Trophoblast cell (in vitro differentiated cells and primary cell): ENCODE measurements at places on chromosomes 12 and 14.

GRCh38 chr12:51953089-51953488, 1.6 kb downstream of the ACVR1B start:
- DNase-seq, result no peak

DNA sequence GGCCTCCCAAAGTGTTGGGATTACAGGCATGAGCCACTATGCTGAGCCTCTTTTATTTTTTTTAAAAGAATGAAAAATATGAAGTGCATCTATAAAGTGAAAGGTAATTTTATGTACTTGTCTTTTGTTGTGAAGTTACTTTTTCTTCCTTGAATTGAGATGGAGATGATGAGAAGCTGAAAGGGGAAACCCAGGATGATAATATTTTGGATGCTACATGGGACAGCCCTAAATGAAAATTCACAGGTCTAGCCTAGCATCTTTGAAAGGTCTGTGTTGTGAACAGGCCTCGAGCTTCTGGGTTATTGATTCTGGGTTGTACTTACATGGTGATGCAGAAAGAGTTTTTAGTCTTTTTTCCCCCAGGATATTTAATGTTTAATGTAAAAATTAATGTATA, 14.6 kb downstream of the DIP2B start:
- DNase-seq, result no peak

GRCh38 chr12:104799458-104799857, 158.6 kb downstream of the SLC41A2 start:
- DNase-seq, result no peak

DNA sequence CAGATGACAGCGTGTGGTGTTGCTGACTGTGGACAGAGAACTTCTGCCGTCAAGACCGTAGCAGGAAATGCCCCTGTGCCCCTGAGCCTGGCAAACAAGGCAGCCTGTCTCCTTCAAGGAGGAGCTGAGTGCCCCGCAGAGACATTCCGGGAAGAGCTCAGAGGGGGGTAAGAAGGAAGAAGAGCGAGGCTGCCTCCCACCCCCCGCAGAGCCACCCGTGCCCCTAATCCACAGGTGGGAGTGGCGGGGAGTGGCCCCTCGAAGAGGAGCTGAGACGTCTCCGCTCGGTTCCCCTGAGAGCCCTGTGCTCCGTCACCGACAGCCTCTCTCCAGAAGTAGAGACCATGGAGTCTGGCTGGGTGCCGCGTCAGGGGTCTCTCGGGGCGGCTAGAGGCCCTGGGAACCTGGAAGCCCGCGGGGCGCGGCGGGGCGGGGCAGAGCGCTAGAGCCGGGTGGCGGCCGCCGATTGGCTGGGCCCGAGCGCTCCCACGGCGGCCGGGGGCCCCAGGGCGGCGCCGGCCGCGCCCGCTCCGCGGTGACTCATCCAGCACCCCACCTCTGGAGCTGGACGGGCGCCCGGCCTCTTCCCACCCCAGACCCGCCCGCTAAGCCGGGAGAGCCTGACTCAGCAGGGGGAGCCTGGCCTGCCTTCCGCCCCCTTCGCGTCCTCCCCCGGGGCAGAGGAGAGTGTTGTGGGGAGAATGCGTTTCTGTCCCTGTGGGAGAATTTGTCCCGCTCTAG, 25.2 kb upstream of the KRT78 start:
- DNase-seq, result peak; percentile 54

DNA sequence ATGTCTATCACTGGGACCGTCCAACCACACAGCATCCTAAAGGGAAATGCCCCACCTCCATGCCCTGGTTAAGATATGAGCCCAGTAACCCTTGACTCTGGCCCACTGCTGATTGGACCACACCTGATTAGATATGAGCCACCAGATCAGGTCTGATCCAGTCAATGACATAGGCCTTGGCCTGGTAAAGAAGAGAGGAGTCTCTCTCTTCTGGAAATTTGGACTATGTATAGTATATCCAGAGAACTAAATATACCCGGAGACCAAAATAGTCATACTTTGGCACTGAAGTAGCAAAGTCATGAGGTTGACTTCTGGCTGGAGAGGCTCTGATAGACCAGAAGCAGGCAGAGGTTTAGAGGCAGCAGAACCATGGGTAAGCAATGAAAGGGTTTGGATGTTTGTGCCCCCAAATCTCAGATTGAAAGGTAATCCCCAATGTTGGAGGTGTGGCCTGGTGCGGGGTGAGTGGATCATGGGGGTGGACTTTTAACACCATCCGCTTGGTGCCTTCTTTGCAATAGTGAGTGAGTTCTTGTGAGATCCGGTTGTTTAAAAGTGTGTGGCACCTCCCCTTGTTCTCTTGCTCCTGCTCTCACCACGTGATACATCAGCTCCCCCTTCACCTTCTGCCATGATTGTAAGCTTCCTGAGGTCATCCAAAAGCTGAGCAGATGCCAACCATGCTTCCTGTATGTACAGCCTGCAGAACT, 68.4 kb downstream of the HSPB8 start:
- no peak for DNase-seq

DNA sequence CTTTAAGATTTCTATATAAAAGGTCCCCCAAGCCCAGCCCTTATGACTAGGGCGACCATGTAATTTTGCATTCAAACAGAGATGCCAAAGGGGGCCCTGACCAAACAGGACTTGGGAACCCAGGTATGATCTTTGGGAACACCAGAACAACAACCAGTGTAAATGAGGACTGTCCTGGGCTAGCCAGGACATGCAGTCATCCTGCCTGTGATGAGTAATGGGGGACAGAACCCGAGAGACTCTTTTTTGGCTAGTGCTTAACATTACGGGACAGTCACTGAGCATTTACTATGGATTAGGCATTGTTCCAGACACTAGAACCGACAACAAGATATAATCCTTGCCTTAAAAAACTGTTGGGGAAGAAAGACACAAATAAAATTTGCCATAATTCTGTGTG, 337.3 kb downstream of the CACNA1C start:
- no peak for DNase-seq

DNA sequence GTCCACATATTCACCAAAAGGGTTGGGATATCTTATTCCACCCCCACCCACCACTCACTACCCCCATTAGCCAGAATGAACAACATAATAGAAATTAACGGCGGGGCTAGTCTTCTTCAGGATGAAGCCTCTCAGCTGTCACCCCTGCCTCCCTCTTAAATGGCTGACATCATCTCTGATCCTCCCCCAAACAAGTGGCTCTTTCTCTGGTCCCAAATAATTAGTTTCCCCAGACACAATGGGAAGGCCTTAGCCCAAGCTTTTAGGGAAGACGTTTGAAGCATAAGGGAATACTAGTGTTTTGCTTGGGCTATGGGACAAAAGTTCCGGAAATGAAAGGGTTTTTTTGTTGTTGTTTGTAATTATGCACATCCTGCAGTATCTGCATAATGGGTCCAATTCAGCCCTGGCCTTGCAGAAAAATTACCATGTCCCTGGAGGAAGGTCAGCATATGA, 13.8 kb downstream of the STON2 start:
- DNase-seq, result no peak

DNA sequence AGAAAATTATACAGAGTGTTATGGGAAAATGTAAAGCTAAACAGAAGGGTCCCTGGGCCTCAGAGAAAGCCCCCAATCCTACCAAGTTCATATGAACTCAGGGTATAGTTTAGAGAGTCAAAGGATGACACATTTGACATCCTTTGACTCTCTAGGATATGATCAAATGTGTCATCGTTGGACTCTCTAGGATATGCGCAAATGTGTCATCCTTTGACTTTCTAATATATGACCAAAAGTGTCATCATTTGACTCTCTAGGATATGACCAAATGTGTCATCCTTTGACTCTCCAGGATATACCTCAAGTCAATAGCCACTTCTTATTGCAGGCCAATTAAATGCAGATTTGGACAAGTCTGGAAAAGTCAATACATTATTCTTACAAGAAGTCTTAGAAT, 204.8 kb upstream of the IGF1 start:
- DNase-seq, result no peak

GRCh38 chr12:56719056-56719455, 6.0 kb downstream of the NACA start:
- DNase-seq, result no peak

- DNase-seq, result no peak
Observed at GRCh38 chr12:132946246-132946820, 9.8 kb downstream of the ZNF605 start.

DNA sequence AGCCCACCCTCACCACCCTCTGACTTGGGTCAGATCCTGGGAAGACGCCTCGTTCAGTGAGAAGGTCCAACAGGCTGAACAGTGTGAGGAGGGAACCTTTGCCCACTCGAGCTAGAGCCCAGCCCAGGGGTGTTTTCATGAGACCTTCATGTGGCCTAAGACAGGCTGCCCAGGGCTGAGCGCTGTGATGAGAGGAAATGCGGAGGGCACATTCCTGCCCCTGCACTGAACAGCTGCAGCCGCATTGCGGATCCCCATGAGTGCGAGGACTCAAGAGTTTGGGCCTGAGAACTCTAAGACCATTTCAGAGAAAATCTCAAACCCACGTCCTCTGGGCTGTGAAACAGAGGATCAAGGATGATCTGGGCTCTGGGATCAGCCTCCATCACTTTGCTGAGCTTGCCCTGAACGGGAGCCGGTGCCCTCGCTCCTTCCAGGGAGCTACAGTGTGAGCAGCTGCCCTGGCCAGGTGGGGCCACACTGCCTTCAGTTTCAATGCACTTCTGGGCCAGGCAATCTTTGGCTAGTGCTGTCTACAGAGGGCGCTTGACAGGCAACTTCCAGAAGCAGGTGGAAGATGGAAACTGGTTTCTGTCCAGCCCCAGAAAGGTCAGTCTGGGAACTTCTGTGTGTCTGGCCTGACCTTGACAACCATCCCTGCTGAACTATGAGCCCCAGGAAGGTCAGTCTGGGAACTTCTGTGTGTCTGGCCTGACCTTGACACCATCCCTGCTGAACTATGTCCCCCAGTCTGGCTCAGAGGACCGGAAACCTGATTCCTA, 43.5 kb upstream of the P2RX7 start:
- DNase-seq, result no peak

- DNase-seq, result no peak
Observed at GRCh38 chr14:78316052-78316451, 145.9 kb downstream of the NRXN3 start.

- no peak for DNase-seq
Observed at GRCh38 chr12:9674226-9674590, 4.7 kb downstream of the CLEC2D start.

DNA sequence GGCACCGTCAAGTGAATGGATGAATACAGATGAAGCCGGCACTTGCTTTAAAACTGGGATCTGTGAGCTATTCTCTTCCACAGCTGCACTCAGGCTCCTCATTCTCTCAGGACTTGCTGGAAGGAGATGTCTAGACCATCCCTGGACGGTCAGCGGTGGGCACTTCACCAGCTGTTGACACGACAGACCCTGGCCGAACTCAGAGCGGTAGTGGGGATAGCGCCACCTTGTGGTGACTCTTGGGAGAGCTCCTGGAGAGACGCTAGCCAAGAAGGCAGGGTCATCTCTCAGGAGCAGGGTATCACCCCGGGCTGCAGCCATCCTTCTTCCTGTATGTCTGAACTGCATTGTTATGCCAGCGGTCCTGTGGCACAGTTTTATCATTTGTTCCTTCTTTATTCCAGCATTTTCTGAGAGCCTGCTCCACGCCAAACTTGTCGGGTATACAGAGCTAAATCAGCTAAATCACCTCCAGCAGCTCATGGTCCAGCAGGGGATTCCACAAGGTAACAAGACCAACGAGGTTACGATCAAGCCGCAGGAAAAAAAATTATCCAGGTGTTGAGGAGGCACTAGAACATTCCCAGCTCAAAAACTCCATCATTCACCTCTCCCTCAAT, 10.0 kb downstream of the WNT1 start:
- peak; percentile 87 for DNase-seq

DNA sequence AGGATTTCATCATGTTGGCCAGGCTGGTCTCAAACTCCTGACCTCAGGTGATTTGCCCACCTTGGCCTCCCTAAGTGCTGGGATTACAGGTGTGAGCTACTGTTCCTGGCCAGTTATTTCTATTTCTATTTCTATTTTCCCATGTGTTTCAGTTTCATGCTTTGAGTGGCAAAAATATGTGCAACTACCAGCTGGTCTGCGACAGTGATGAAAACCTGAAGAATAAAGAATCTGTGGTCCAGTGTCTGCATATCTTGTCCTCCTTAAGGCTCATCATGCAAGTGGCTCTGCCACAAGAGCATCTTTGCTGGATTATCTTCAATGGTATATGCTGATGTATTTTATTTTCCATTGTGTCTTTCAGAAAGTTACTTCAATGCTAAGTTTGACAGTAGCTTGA, 17.4 kb downstream of the CFAP54 start:
- DNase-seq, result no peak

DNA sequence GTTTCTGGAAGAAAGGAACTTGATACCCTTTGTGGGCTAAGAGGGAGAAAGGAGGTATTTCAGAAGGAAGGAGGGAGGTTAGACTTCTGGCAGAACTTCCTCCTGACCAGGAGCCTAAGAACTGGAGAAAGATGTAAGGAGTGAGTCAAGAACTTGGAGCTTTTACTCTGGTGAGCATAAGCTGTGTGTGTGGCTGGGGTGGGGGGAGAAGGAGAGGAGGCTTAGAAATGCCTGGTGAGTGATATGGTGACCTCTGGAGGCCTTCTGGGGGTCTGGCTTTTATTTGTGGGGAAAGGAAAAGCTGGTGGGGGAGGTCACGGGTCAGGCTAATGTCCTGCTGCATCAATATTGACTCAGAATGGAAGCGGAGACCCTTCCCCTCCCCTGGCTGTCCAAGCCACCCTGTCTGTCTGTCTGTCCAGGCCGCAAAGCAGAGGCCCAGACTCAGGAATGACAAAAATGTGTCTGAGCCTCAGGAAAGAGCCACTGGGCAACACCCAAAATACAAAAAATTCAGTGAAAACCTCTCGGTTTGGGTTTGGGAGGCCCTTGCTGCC, 4.8 kb downstream of the LRP1 start:
- no peak for DNase-seq

- DNase-seq, result no peak
Observed at GRCh38 chr12:130127912-130128789, 34.1 kb upstream of the FZD10 start.

DNA sequence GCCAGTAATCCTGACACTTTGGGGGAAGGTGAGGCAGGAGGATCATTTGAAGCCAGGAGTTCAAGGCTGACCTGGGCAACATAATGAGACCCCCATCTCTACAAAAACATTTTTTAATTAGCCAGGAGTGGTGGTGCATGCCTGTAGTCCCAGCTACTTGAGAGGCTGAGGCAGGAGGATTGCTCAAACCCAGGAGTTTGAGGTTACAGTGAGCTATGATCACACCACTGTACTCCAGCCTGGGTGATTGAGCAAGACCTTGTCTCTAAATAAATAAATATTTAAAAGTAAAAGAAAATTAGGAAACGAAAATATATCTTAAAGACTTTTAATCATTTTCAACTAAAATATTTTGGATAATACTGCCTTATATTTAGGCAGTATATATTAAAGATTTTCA, 25.9 kb downstream of the CKB start:
- no peak for DNase-seq

GRCh38 chr12:128856791-128857078, 3.5 kb downstream of the GLT1D1 start:
- no peak for DNase-seq
